Activated gamma-delta T cell treated with anti-CD3 and anti-CD28 coated beads, Interleukin-2, amount 50 U/mL, for 16 hours (primary cell): ENCODE measurements at places on chromosomes 6 and 20.

DNA sequence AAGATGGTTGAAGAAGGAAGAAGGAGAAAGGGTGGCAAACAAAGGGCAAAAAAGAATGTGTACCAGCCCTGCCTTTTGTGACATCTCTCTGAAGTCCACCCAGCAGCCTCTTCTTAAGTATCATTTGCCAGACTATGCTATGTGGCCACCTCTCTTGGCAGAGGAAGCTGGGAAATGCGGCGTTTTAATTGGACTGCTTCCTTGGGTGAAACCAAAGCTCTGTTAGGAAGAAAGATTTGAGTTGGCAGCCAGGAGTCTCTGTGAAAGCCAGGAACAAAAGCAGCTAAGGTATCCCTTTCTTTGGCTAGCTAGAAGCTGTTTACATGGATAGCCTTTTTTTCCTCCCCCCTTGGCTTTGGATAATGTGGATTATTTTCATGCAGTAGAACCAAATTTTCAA is 67.5 kb upstream of the GTSF1L start:
- no peak for DNase-seq

- no peak for DNase-seq
Observed at GRCh38 chr20:58647162-58647795, 3.8 kb upstream of the STX16 start.

- DNase-seq: no peak
Observed at GRCh38 chr20:53161473-53161872, 189.3 kb downstream of the TSHZ2 start.

DNA sequence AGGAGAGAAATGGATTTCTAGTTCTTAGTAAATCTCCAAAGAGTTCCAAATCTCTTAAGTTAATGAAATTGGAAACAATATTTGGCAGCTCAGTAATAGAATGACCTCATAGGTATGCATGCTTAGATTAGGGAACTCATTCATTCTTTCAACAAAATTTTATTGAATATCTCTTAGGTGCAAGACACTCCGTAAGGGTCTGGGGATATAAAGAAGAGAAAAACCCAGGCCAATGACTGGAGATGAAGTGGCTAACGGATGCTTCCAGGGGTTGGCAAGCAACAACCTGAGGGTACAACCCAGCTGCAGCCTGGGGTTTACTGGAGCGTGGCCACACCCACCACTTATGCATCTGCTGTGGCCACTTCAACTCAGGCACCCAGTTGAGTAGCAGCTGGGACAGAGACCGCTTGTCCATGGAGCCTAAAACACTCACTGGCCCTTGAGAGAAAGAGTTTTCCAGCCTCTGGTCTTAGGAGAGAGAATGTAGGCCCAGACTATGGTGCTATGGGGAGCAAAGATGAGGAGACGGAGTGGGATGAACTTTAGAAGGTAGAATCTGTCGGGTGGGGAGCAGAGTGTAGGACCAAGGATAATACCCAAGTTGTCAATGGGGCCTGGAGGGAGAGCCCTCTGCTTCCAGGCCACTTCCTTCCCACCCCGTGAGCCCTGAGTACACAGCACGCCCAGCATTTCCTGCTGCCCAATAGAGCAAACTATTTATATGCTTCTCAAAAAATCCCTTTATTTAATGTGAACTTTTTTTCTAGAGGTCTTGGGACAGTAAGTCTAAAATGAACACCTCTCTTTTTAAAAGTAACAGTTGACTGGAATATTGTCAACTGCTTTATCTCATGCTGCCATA is 46.8 kb upstream of the PXDC1 start:
- DNase-seq: no peak

- DNase-seq: no peak
Observed at GRCh38 chr20:57092112-57092899, 174.1 kb downstream of the BMP7 start.

GRCh38 chr6:28239636-28240035 is 12.4 kb downstream of the ZKSCAN4 start:
- no peak for DNase-seq

- DNase-seq: no peak
Observed at GRCh38 chr20:2871661-2872458, 1.4 kb upstream of the PTPRA start.

DNA sequence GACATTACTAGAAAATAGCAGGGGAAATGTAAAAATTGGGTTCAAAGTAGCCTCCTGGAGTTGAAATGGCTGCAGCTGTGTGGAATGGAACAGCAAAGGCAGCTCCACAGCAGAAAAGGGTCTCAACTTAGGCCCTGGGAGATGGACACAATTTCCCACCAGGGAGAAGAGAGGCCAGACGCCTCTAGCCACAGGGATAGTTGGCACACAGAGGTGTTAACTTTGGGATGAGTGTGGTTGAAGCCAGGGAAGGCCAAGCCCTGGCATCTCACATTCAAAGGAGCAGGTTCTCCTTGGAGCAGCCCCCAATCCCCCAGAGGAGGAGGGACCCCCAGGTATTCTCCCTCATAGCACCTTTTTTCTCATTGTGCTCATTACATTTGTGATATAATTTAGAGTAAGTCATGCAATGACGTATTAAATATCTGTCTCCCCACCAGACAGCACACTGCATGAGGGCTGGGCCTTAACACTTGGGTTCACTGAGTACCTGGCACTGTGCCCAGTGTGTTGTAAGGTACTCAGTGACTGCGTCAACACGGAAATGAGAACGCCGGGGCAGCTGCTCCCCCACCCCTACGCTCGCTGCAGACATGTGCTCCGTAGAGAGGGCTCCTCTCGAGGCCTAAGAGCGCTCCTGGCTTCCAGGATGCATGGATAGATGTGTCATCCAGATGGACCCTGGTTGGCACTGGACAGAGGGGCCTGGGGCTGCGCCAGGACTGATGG is 76.0 kb upstream of the CD93 start:
- no peak for DNase-seq

DNA sequence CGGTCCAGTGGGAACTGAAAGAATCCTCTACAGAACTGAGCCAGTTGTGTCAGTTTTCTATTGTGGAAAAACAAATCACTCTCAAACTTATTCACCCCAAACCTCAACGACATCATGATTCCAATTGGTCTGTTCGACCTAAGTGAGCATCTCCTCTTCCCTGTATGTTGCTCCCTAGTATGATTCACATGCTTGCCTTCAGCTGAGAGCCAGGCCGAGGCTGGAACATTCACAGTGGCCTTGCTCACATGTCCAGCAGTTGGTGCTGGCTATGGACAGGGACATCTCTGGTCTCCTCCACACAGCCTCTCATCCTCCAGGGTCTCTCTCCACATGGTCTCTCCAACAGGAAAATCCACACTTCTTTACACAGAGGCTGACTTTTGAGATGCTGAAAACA is 28.3 kb upstream of the TMEM181 start:
- DNase-seq: no peak

GRCh38 chr6:43887906-43888683 is 118.1 kb downstream of the VEGFA start:
- DNase-seq: no peak

DNA sequence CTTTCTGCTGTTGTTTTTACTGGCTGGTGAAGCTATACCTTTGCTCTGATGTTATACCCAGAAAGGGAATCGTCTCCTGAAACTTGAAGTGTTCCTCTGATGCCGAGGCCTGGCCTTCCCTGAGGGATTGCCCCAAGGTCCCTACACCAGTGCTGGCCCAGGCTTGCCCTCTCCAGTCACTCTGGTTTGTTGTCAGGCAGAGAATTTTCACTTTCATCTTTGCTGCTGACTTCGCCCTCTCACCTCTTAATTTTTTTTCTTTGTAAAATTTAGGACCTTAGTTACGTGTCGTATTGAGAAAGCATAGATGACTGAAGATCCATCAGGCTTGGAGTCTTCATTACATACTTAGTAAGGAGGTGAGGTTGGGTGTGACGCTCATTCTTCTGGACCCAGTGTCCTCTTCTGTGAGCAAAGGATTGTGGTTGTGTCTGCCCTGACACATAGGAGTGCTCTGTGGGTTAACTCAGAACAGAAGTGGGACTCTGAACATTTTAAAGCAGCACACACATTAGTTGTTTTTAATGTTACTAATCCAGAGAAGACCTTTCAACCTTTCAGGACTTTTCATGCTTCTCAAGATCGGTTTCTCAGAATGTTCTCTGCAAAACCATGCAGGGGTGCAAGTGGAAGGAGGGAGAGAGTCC is 45.4 kb downstream of the TULP4 start:
- DNase-seq: no peak

GRCh38 chr6:1890987-1891386 is 281.3 kb downstream of the FOXC1 start:
- no peak for DNase-seq

DNA sequence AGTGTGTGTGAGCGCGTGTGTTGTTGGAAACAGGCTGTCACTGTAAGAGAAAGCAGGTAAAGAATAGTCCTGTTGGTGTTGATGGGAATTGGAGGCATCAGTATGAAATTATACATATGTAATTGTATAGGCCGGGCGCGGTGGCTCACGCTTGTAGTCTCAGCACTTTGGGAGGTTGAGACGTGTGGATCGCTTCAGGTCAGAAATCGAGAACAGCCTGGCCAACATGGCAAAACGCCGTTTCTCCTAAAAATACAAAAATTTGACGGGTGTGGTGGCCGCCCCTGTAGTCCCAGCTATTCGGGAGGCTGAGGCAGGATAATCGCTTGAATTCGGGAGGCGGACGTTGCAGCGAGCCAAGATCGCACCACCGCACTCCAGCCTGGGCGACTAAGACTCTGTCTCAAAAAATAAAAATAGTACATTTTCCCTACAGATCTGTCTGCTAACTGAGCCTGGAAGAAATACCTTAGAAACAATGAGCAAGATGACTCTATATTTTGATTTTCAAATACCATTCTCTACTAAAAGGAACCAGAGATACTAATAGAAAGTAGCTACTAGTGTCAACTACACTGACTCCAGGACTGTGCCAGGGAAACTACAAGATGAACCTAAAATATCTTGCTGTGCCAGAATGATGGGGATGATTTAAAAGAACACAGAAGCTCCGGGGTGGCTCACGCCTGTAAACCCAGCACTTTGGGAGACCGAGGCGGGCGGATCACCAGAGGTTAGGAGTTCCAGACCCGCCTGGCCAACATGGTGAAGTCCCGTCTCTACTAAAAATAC is 110.8 kb downstream of the TRIM27 start:
- no peak for DNase-seq

DNA sequence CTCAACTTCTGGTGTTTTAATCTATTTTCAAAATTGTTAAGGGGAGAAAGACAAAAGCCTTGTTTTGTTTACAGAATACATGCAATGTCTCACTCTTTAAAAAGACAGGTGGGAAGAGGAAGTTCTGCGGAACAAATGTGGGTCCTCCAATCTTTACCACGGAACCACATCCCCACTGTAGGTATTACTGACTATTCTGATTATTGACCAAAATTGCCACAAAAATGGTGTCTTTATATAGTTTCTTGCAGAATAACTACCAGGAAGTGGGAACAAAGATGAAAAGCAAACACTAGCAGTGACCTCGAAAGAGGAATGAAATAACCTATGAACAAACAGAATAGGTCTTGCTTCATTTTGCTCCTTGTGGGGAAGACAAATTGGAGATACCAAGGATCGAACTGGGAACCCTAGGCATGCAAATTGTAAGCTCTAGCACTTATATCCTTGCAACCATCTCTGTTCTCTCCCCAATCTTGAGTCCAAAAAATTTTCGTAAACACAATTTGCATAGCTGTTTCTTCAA is 106.7 kb downstream of the GPX5 start:
- no peak for DNase-seq

DNA sequence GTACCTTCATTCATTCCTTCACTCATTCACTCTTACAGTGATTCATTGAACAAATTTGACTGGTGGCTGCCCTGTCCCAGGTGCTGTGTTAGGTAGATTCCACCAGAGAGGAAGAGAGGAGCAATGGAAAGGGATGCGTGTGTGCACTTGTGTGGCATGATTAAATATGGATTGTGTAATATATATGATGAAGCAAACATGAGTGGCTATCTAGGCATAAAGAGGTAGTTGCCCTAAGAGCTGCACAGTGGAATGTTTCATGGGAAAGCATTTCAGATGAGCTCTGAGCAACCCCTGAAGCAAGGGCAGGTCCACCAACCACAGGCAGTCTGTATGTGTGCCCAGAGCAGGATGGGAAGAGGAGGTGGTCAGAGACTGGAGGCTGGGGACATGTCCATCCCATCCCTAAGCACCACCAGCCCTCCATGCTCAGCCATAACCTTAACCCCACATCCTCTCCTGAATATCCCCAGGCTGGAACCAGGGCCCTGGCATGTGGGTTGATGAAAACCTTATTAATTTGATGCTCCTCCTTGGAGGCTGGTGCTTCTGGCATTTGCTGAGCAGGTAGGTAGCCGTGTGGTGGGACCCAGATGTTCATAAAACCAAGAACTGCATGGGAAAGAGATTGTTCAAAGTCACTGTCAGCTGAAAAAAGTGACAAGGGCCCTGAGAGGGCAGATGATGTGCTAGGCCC is 226.2 kb downstream of the SYNDIG1 start:
- no peak for DNase-seq

- no peak for DNase-seq
Observed at GRCh38 chr6:163694988-163695398, 280.5 kb downstream of the QKI start.

DNA sequence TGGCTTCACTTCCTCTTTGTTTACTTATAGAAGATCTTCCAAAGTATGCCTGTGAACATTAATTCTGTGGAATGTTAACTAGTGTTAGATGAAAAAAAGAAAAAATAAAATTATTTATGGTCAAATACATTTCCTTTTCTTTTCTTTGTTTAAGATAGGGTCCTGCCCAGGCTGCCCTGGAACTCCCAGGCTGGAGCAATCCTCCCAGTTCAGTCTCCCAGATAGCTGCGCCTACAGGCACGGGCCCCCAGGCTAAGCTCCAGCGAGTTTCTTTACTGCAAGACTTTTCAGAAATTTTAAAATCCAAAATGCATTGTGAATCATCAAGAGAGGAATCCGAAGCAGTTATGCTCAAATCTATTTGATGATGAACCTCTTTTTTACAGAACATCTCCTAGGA is 39.3 kb upstream of the IL20RA start:
- no peak for DNase-seq

DNA sequence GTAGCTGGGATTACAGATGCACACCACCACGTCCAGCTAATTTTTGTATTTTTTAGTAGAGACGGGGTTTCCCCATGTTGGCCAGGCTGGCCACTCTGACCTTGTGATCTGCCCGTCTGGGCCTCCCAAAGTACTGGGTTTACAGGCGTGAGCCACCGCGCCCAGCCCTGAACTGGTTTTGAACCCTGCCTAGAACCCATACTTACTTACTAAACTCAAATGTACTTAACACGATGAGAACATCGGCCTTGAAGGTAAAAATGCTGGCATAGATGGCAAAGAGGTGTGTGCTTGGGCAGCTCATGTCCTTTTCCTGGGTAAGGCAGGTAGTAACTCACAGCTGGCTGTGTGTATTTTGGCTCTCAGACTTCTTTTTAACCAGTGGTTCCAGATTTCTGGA is 3.2 kb upstream of the ARMC12 start:
- no peak for DNase-seq
